ENCODE measurements at places on chromosomes 4 and X.
A peak's percentile ranks its signal among the peaks of the same experiment; 100 is the strongest.

- DNase-seq = no peak
Measured at GRCh38 chrX:123959281-123960063, 2.0 kb upstream of the STAG2 start.

GRCh38 chr4:139951021-139951420, 203.0 kb downstream of the MAML3 start:
- DNase-seq = no peak

DNA sequence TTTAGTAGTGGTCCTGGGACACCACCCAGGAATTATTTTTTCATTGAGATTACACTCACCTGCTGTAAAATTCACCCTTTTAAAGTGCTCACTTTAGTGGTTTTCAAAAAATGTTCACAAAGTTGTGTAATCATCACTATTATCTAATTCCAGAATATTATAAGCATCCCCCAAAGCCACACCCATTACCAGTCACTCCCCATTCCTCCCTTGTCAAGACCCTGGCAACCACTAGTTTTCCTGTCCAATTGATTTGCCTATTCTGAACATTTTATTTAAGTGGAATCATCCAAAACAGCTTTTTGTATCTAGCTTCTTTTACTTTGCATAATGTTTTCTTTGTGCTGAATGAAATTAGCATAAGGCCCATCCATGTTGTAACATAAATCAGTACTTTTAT, 12.7 kb upstream of the CXCL6 start:
- no peak for DNase-seq

DNA sequence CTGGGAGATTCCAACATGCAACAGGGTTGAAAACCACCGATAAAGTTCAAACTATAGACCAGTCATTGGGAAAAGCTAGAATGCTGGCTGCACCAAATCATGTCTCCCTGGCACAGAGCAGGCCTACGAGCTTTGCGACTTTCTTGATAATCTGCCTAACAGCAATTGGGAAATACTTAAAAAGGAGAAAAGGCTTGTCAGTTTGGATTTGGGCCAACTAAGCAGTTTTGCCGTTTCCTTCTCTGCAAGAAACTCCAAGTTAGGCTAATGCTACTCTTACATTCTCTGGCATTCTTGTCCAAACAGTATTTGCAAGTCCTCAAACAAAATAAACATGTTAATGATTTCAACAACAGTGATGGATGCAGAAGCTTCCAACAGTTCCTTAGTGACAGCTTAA, 87.9 kb downstream of the PDK3 start:
- no peak for DNase-seq

GRCh38 chrX:120604361-120604782, 471 bp downstream of the MCTS1 start:
- peak; percentile 33 for DNase-seq

- DNase-seq = no peak
Measured at GRCh38 chr4:122827879-122828601, 1.4 kb downstream of the FGF2 start.

- DNase-seq = no peak
Measured at GRCh38 chr4:109375778-109376414, 57.7 kb upstream of the SEC24B start.

DNA sequence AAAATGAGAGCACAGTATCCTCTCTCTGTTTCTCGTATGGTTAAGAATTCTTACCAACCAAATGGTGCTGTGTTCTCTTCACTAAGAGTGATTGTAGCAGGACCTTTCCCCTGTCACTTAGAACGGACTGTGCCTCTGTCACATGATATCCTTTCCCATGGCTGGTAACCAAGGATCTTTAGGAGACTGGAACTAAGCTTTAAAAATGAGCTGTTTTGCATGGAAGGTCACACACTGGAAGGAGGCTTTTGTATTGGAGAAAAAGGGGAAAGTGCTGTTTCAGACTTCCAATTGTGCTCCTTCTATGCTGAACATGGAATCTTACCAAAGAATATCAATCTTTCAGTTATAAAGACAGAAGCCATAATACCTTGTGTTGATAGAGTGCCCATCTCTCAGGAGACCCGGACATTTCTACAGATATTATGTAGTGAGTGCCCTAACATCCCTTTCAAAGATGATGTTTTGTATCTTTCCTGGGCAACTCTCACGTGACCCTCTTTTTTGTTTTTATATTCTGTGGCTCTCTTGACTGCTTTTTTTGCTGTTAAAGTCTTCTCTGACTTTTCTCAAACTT, 148.6 kb downstream of the SLC4A4 start:
- no peak for DNase-seq

DNA sequence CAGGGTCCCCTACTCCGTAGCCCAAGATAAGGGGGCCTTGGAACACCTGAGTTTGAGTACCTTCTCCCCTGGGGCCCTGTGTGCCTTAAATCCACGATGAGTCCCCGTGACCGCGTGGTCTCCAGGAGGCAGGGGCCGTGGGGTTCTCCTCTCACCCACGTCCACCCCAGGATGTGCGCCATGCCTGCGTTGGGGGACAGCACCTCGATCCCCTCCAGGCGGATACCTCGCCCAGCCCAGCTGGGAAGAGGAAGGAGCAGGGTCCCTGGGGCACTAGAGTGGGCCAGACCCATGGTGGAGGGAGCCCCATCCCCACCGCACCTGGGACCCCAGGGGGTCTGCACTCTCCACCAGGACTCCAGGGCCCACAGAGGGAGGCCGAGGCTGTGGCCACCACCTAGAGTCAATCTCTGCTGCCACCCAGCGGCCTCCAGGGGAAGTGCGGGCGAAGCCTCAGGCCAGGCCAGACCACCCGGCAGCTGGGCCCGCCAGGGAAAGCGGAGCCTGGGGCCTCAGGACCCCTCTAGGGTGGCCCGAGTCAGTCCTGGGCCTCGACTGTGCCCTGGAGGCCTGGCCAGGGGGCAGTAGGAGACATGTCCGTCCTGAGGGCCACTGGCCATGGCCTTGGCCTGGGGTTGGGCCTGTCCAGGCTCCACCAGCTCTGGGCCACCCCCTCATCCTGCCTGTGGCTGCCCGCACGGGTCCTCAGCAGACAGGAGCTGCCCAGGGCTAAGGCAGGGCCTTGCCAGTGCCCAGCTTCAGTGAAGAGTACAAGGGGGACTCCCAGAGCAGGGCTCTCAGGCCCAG, 55.0 kb downstream of the FAM53A start:
- peak; percentile 32 for DNase-seq

GRCh38 chrX:3445806-3446490, 99.5 kb upstream of the MXRA5 start:
- no peak for DNase-seq

DNA sequence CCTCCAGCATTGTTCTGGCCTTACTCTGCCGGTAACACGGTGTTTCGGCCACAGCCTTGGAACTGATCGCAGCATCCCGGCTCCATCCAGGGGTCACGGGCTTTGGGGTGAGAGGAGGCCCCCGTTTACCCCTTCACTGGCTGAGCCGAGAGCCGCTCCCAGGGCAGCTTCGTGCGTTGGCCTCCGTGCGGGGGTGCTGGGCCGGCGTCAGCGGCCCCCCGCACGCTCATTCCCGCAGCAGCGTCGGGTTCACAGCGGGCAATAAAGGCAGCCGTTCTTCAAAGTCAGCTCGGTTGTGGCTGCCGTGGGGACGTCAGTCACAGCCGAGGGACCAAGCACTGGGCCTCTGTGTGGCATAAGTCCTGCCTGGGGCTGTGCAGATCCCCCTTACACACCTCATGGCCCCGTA, 25.3 kb upstream of the PLCXD1 start:
- DNase-seq = no peak

DNA sequence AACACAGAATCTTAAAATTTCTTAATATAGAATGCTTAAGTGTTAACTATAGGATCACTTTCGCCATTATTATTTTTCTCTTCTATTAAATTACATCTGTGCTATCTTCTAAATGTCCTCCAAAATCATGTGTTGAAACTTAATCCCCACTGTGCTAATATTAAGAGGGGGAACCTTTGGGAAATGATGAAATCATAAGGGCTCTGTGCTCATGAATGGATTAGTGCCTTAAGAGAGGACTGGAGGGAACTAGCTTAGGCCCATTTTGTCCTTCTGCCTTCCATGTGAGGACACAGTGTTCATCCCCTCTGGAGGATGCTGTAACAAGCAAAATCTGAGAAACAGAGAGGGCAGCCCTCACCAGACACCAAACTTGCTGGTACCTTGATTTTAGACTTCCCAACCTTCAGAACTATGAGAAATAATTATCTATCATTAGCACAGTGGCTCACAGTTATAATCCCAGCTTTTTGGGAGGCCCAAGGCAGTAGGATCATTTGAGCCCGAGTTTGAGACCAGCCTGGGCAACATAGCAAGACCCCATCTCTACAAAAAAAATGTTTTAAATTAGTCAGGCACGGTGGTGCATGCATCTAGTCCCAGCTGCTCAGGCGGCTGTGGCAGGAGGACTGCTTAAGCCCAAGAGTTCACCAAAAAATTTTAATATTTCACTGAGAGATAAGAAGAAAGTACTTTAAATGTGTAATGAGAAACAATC, 26.3 kb downstream of the KLHL8 start:
- no peak for DNase-seq

- no peak for DNase-seq
Measured at GRCh38 chrX:51376672-51377071, 44.0 kb downstream of the NUDT10 start.

GRCh38 chr4:22824091-22824490, 131.4 kb downstream of the GBA3 start:
- no peak for DNase-seq

DNA sequence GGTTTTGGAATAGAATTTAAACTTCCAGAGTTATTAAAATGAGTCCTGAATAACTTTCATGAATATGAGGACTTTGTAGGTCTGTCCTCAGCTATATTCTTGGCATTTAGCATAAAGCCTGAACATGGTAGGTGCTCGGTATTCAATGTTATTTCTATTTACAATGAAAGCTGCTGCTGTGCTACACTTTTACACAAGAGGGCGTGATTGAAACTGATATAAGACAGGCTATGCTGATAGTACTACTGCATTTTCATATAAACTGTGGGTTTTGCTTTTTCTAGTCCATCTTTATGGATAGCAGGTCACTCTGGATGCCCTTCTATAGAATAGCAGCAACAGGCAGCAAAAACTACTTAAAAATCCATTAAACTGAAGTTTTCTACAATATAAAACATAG, 12.3 kb upstream of the GNPDA2 start:
- DNase-seq = no peak

DNA sequence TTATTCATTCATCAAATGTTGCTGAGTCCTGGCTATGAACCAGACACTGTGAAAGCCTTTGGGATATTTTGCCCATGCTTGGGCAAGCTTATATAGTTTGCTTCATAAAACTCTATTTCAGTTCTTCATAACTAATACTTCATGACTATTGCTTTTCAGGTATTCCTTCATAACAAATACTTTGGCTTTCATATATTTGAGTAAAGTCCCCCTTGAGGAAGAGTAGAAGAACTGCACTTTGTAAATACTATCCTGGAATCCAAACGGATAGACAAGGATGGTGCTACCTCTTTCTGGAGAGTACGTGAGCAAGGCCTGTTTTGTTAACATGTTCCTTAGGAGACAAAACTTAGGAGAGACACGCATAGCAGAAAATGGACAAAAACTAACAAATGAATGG, 1.7 kb upstream of the AFP start:
- peak; percentile 24 for DNase-seq

DNA sequence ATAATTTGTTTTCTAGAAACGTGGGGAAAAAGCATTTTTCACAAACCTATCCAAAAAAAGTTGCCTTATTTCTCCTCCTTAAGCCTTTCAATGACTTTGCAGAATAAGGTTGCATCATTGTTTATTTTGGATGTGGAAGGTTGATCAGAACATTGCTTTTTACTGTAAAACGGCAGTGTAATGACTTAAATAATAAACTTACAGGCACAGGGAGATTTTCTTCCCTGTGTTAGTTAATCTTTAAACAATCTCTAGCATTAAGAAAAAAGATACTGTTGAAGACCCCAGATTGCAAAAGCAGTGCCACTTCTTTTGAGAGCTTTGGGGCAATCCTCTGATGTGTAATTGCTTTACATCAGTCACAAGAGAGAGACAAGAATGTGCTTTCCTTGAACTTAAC, 153.4 kb downstream of the ARX start:
- DNase-seq = no peak

Measured in kidney capillary endothelial cell (primary cell).